ENCODE measurements at places on chromosomes 12 and 14.

- no peak for DNase-seq
- no peaks in the 10 kb centered on the region for H3K27me3 ChIP-seq
- no peak overlapping the region for H3K4me3 ChIP-seq
- H3K4me1 ChIP-seq = no peaks in the 10 kb centered on the region
- no peak overlapping the region for H3K27ac ChIP-seq
- H3K36me3 ChIP-seq = no peaks in the 10 kb centered on the region
Observed at GRCh38 chr12:17077594-17077993, 471.6 kb upstream of the LMO3 start.

GRCh38 chr14:21791749-21792148 lies 118.1 kb upstream of the OR4E1 start:
- H3K27ac ChIP-seq = no peak overlapping the region
- no peaks in the 10 kb centered on the region for H3K36me3 ChIP-seq
- DNase-seq = no peak
- no peak overlapping the region for H3K4me3 ChIP-seq

GRCh38 chr12:114935658-114936057 lies 251.7 kb upstream of the TBX3 start:
- H3K27ac ChIP-seq = no peak overlapping the region
- H3K4me3 ChIP-seq = no peak overlapping the region
- H3K27me3 ChIP-seq = peaks cover 2% of the 10 kb centered on the region
- DNase-seq = no peak

- H3K27ac ChIP-seq = no peak overlapping the region
- peaks cover 3% of the 10 kb centered on the region for H3K36me3 ChIP-seq
- DNase-seq = no peak
Observed at GRCh38 chr12:106845902-106846301, 71.4 kb downstream of the RIC8B start.

DNA sequence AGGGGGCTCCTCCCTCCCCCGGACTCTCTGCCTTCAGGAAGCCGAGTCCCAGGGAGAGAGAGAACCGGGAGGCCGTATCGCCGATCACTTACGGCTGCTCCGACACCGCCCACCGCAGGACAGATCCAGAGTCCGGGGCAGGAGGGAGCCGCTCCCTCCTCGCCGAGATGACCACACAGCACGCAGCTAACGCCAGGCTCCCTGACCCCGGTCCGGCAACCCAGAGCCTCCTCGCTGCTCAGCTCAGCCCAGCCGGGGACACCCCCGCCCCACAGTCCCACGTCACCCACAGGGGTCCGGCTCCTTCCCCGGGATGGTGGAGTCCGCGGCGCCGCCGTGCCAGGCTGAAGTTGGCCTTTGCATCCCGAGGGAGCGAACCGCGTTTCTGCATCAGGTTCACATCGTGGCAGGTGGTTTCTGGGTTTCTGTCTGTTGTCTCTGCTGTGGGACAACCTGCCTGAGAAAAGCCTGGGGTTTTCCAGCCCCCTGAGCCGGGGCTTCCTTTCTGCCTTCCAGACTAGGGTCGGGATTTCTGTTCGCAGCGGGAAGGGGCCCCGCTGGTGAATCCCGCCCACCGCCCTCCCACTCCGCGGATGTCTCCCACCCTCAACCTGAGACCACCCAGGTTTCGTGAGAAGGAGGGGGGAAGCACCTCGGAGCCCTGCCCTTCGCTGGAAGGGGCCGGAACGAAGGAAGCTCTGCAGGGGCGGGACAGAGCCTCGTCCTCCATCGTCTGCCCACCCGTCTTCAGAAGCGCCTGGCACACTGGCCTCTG lies 61.2 kb downstream of the NOC4L start:
- no peak for DNase-seq
- no peaks in the 10 kb centered on the region for H3K36me3 ChIP-seq
- no peak overlapping the region for H3K4me3 ChIP-seq
- H3K27ac ChIP-seq = no peak overlapping the region
- H3K27me3 ChIP-seq = peaks cover 10% of the 10 kb centered on the region

GRCh38 chr12:96986883-96987523 lies 79.9 kb downstream of the NEDD1 start:
- no peaks in the 10 kb centered on the region for H3K27me3 ChIP-seq
- no peak overlapping the region for H3K4me3 ChIP-seq
- peaks cover 33% of the 10 kb centered on the region for H3K4me1 ChIP-seq
- DNase-seq = peak; percentile 44
- no peaks in the 10 kb centered on the region for H3K36me3 ChIP-seq

DNA sequence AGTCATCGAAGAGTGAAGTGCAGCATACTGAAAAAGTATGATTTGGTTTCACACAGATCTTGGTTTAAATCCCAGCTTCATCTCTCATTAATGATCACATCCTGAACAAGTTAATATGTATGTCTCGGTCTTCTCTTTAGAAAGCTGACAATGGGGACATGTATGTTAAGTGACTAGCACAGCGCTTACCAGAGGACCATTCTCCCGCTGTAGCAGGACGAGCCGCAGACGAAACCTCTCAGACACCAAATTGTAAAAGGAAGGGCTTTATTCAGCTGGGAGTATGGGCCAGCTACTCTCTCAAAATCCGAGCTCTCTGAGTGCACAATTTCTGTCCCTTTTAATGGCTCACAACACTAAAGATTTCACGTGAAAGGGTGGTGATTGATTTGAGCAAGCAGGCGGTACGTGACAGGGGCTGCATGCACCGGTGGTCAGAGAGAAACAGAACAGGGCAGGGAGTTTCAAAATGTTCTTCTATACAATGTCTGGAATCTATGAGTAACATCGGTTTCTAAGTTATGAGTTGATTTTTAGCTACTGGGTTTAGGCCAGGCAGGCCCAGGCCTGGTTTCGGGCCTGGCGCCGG lies 682.4 kb downstream of the DIO2 start:
- no peak overlapping the region for H3K27ac ChIP-seq
- no peak for DNase-seq
- H3K4me1 ChIP-seq = peaks cover 7% of the 10 kb centered on the region
- no peak overlapping the region for H3K4me3 ChIP-seq
- no peaks in the 10 kb centered on the region for H3K36me3 ChIP-seq

DNA sequence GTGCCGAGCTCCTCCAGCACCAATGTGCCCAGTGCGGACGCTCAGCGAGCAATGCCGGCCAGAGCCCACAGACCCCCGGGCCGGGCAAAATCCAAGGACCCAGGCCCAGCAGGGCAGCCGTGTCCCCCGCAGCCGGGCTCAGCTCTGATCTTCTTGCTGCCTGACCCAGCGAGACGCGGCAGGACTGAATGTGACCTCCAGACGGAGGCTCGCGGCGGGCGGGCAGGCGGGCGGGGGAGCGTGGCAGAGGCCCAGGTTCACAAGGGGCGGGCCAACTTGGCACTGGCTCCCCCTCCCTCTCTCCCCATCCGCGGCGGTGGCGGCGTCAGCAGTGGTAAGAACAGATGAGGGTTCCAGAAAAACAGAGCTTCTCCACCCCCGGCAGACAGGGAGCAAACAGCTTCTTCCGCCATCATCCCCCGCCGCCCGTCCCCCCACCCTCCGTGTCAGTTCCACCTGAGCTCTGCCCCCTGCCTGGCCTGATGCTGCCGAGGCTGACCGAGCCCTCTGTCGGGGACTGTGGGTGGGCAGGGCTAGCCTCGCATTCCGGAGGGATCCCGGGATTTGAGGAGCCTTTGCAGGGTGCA lies 94.3 kb downstream of the RFLNA start:
- no peak overlapping the region for H3K27ac ChIP-seq
- peaks cover 18% of the 10 kb centered on the region for H3K27me3 ChIP-seq
- H3K36me3 ChIP-seq = peaks cover 4% of the 10 kb centered on the region
- peak; percentile 49 for DNase-seq

DNA sequence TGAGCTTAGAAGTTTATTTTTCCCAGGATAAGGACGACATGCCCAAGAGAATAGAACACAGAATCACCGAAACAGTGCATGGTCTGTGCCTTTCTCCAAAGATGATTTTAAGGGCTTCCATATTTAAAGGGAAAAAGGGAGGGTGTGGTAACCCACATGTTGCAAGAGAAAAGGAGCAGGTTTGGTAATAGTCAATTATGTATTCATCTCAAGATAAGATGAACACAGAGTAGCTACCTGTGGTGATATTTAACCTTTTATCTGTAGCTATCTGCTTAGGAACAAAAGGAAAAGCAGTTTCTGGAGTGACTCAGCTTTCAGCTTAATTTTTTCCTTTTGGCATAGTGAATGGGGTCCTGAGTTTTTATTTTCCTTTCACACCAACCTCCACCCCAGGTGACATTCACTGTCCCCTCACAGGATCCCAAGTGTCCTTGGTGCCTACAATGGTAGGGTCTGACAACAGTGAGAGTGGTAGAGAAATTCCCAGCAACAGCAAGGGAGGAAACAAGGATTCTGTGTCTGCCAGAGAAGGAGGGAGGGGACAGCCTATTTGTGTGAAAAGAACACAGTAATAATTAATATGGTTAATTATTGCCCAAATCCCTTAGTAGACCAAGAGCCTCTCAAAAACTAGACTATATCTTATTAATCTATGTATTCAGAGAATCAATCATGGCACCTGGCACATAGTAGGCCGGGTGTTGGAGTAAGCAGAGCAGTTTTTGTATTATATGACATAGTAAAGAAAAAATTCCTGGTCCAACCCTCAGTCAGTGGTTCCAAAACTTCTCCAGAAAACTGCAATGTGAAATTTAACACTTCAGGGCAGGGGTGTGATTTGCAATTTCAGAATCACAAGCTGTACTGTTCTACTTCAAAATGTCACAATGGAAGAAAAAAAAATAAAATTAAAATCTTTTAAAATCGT lies 154.5 kb downstream of the PHLDA1 start:
- peaks cover 10% of the 10 kb centered on the region for H3K4me1 ChIP-seq
- no peak overlapping the region for H3K4me3 ChIP-seq
- no peak overlapping the region for H3K27ac ChIP-seq

DNA sequence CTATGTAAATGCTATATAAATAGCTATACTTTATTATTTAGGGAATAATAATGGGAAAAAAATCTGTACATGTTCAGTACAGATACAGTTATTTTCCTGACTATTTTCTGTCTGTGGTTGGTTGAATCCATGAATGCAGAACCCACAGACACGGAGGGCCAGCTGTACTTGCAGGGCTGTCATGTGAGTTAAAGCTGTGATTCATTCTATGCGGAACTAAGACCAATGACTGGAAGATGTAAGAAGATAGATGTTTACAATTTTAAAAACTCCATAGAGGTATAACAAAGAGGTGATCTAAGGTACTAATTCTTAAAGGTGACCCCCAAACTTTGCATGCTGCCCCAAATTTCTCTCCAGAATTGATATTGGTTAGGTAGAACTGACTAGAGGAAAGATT lies 14.6 kb downstream of the PCNX4 start:
- peaks cover 3% of the 10 kb centered on the region for H3K27me3 ChIP-seq
- H3K4me1 ChIP-seq = peaks cover 14% of the 10 kb centered on the region
- peaks cover 10% of the 10 kb centered on the region for H3K36me3 ChIP-seq
- H3K27ac ChIP-seq = no peak overlapping the region
- no peak overlapping the region for H3K4me3 ChIP-seq

DNA sequence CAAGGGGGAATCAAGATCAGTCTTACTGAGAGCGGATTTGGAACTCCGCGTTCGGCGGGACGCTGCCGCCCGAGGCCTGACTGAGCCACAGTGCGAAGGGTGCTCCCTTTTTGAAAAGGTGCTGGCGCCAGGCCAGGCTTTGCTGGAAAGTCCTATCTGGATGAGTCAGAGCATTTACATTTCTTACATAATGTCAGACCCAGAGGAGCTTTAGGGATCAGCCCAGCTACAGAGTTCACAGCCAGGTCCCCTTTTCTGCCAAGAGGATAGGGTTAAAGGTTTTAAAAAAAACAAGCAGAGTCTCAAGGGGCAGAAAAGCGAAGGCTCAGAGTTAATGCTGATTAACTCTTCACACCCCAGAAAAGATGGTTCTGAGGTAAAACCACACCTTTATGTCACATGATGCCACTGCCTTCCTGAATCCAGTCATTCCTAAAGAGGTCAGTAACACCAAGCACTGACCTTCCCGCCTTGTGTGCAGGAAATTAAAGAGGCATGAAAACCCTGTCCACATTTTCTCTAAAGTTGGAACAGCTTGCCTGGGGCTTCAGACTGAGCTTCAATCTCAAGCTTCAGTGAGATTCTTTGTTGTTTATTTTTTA lies 11.7 kb upstream of the FBXL14 start:
- peaks cover 3% of the 10 kb centered on the region for H3K27me3 ChIP-seq
- no peak overlapping the region for H3K27ac ChIP-seq
- H3K4me1 ChIP-seq = peaks cover 12% of the 10 kb centered on the region
- DNase-seq = no peak
- no peaks in the 10 kb centered on the region for H3K36me3 ChIP-seq

- peaks cover 18% of the 10 kb centered on the region for H3K4me1 ChIP-seq
- peaks cover 13% of the 10 kb centered on the region for H3K36me3 ChIP-seq
- no peak for DNase-seq
- H3K27me3 ChIP-seq = peaks cover 6% of the 10 kb centered on the region
Observed at GRCh38 chr12:106987846-106988245, 900 bp upstream of the MTERF2 start.

GRCh38 chr12:104952816-104953215 lies 5.3 kb downstream of the SLC41A2 start:
- H3K27ac ChIP-seq = no peak overlapping the region
- H3K27me3 ChIP-seq = peaks cover 5% of the 10 kb centered on the region
- DNase-seq = no peak
- H3K36me3 ChIP-seq = no peaks in the 10 kb centered on the region
- H3K4me3 ChIP-seq = no peak overlapping the region

- no peaks in the 10 kb centered on the region for H3K4me1 ChIP-seq
- H3K36me3 ChIP-seq = no peaks in the 10 kb centered on the region
- H3K27ac ChIP-seq = no peak overlapping the region
- peaks cover 4% of the 10 kb centered on the region for H3K27me3 ChIP-seq
- H3K4me3 ChIP-seq = no peak overlapping the region
Observed at GRCh38 chr14:23877111-23877510, 76.5 kb upstream of the DHRS4 start.

DNA sequence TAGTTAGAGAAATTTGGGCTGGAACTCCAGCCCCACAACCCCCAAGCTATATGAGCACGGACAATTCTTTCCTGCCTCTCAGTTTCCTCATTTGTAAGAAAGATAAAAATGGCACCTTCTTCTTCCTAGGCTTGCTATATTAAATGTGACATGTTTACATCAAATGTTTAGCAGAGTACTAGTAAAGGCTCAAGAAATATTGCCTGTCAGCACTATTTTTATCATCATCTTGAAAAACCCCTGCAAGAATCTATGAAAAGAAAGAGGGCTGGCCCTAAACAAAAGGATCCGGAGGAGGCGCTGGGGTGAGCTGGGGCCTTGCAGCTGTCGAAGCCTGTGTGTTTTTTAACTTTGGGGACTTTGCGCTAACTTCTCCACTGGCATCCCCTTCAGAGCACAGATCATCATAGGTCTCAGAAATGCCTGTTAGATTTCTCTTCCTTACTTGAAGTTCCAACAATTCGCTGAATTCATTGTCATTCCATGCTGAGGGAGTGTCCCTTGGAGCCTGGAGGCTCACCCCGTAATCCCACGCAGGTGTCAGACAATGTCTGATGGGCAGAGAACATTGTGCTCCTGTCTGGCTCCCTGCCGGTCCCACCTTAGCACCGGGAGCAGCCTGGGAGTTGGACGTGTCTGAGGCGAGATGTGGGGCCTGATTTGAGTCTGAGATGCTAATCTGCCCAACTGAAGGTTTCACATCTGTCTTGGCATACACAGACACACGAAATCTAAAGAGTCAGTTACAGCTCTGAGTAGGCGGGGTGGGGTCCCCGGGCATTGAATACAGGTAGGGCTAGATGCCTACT lies 206.8 kb downstream of the NUAK1 start:
- no peak overlapping the region for H3K4me3 ChIP-seq
- peaks cover 18% of the 10 kb centered on the region for H3K4me1 ChIP-seq
- no peaks in the 10 kb centered on the region for H3K27me3 ChIP-seq
- H3K36me3 ChIP-seq = no peaks in the 10 kb centered on the region

GRCh38 chr14:26841326-26841725 lies 243.5 kb upstream of the NOVA1 start:
- H3K36me3 ChIP-seq = no peaks in the 10 kb centered on the region
- H3K4me1 ChIP-seq = peaks cover 4% of the 10 kb centered on the region
- H3K27me3 ChIP-seq = no peaks in the 10 kb centered on the region
- no peak for DNase-seq
- no peak overlapping the region for H3K27ac ChIP-seq
- no peak overlapping the region for H3K4me3 ChIP-seq
